ENCODE measurements at places on chromosomes 5 and 9.

DNA sequence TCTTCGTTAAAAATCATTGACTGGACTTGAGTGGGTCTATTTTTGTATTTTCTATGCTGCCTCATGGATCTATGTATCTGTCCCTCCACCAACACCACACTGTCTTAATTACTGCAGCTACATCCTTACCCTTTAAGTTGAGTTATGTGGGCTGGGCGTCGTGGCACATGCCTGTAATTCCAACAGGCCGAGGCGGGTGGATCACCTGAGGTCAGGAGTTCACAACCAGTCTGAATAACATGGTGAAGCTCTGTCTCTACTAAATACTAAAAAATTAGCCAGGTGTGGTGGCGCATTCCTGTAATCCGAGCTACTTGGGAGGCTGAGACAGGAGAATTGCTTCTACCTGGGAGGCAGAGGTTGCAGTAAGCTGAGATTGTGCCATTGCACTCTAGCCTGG is 48.2 kb downstream of the XRCC4 start:
- DNase-seq = no peak

GRCh38 chr5:173629628-173630027 is 13.2 kb upstream of the BOD1 start:
- no peak for DNase-seq

- no peak for DNase-seq
Measured at GRCh38 chr5:157602505-157602904, 26.9 kb upstream of the ADAM19 start.

DNA sequence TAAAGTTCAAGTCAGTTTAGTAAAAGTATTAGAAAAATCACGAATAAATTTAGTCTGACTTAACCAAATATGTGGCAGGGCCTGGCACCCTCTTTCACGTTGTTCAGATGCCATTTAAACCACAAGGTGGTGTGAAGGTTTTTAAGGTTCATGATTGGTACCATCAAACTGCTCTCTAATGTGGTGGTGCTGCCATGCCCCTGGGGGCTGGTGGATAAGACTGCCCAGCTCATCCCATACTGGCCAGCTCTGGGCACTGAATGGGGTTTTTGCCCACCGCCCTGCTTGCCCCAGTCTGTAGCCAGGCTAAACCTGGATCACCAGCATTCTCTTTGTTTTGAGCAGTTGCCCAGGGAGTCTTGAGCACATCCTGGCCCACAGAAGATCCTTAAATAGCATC is 159.3 kb downstream of the GABBR2 start:
- DNase-seq = no peak

DNA sequence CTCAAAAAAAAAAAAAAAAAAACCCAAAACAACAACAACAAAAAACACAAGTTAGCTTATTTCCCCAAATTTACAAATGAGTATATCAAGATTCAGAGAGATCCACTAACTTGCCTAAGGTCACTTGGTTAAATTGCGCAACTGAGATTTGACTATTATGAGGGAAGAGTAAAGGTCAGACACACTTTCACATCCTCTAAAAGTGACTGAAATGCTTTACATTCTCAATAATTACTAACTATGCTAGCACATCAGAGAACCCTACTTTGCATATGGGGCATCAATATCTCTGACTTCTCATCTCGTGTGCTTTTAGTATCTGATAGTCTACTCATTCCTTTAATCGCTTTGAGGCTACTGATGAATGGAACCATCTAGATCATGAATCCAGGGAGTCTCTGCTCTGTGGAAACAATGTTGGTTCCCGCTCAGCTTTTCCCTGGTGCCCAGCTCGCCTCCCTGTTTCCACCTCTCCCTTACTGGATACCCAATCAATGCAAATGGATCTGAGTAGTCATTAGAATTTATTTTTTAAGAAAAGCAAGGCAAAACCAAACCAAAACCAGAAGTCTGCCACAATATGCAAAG is 182.1 kb upstream of the TRIM32 start:
- DNase-seq = no peak

DNA sequence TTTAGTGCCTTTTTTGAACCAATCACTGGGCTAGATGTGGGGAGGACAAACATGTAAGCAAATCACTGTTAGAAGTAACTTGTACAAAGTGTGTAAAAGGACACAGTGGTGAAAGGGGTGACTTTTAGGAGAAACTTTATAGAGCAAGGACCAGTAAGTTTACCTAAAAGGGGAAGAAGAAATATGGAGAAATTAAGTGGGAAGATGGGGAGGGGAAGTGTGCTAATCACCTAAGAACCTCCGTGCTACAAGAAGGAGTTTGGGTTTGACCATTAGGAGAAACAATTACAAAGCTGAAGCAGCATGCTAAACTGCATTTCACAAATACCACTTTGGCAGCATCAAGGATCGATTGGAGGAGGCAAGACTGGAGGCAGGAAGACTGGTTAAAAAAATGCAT is 17.3 kb downstream of the ITGA1 start:
- no peak for DNase-seq

DNA sequence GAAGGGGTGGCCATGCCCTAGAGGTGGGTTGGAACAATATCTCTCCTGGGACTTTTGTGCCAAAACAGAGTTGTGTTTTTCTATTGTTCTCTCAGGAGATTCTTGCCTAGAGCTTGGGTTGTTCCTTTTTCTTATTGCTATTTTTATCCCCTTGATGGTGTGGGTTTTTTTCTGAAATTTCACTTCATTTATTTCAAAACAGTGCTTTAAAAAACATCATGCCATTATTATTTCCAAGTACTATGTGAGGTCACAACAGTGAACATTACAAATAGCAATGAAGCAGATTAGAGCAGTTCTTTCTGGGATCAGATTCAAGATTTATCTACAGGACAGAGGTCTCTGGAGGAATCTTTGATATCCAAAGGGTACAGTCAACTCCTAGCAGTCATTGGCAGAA is 76.6 kb downstream of the ACTBL2 start:
- DNase-seq = no peak

DNA sequence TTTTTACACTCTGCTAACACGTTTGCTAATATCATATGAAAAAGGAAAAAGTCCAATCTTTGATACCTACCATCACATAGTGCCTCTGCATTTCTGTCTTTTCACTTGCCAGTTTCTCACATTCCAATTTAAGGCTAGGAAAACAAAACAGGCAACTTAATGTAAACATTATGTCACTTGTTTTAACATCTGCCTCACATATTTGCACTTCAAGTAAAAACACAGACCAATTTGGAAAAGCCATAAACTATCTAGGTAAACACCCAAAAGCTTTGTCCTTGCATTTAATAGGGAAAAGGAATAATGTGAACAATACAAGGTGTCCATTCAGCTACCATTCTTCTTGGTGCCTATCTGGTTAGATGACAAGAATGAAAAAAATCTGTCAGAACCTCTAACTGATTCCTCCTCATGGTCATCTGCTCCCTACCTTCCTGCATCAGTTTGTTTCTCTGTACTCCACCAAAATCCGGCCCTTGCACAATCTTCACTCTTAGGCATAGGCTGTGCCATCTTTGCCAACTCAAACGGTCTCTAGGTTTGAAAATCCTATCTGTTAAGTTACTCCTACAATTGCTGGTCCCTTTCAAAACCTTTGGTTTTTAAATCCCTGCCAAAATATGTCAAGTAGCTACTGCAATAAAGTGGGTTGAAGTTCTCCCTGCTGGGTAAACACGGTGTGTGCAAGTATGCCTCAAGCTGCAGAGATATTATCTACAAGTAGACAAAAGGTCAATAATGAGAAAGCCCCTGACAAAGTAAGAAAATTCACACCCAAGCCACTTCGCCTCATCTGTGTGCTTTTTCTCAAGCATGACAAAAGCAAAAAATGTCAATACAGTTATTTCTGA is 3.4 kb downstream of the TLE1 start:
- no peak for DNase-seq

DNA sequence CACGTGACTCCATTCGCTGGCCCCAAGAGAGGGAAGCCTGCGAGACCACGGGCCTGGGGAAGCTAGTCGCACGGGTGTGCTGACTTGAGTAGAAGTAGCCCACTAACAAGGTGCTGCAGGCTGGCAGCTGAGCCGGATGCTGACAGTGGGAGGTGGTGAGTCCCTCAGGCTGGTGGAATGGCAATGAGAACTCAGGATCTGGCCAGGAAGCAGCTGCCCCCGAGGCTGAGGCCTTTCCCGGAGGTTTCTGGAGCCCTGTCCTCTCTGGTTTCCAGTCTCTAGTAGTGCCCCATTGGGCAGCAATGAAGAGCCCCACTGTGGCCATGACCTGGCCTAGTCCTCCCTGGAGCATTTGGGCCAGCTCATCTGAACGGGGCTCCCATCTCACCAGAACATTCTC is 366.7 kb upstream of the IRX4 start:
- no peak for DNase-seq

GRCh38 chr9:104758974-104759373 is 5.0 kb upstream of the NIPSNAP3B start:
- DNase-seq = no peak

DNA sequence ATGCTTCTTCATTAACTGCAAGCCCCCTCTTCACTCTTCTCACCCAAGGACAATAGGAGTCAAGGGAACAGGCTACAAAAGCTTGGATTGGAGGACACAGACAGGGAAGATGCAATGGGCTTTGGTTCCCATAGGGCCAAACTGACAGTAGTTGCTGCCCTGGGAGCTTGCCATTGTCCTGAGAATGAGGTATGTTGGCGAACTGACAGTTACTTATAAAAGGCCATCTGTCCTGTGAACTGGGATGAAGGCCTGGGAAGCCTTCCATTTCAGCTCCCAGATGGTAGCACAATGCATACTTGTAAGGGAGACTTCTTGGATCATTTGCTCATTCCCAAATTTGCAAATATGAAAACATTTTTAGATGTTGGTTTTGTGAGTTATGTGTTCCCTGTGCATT is 88.9 kb downstream of the SNCAIP start:
- DNase-seq = no peak

GRCh38 chr5:4124221-4124970 is 528.8 kb downstream of the IRX1 start:
- no peak for DNase-seq

DNA sequence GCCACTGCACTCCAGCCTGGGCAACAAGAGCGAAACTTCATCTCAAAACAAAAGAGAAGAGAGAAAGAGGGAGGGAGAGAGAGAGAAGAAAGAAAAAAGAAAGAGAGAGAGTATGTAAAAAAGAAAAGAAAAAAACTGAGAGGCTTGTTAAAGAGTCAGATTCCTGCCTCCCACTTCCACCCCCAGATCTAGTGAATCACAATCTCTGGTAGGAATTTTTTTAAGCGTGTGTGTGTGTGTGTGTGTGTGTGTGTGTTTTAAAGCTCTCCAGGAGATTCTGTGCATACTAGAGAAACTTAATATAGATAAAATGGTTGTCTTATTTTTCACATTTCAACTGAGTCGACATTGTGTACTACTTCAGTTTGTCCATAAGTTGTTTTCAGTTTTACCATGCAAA is 32.0 kb downstream of the SAR1B start:
- no peak for DNase-seq

GRCh38 chr5:107361945-107362344 is 308.8 kb downstream of the EFNA5 start:
- DNase-seq = no peak

DNA sequence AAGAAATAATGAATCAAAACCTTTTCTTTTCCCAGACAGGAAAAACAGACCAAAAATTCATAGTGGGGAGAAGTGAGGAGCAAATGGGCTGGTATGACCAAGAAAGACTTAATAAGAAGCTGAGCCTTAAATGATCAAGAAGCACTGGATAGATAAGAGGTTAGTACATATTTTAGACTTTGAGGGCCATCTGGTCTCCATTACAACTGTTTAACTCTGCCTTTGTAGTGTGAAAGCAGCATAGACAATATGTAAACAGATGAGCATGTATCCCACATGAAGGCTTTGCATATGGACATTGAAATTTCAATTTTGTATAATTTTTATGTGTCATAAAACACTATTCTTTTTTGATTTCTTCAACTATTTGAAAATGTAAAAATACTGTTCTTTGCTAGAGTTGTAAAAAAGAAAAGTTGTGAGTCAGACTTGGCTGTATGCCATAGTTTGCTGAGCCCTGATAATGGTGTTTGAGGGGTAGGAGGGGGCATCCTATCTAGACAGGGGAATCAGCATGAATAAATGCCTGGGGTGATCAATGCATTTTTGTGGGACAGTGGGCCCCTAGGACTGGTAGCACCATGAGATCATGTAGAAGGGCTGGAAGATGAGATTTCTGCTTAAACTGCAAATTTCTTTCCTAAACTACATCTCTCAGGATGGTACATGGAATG is 91.8 kb upstream of the GPR151 start:
- DNase-seq = no peak

- DNase-seq = no peak
Measured at GRCh38 chr5:135535420-135535819, 344 bp downstream of the NEUROG1 start.

GRCh38 chr5:33601881-33602280 is 161.1 kb downstream of the TARS1 start:
- no peak for DNase-seq

- peak; percentile 58 for DNase-seq
Measured at GRCh38 chr5:151264113-151264512, 11.1 kb downstream of the GM2A start.

DNA sequence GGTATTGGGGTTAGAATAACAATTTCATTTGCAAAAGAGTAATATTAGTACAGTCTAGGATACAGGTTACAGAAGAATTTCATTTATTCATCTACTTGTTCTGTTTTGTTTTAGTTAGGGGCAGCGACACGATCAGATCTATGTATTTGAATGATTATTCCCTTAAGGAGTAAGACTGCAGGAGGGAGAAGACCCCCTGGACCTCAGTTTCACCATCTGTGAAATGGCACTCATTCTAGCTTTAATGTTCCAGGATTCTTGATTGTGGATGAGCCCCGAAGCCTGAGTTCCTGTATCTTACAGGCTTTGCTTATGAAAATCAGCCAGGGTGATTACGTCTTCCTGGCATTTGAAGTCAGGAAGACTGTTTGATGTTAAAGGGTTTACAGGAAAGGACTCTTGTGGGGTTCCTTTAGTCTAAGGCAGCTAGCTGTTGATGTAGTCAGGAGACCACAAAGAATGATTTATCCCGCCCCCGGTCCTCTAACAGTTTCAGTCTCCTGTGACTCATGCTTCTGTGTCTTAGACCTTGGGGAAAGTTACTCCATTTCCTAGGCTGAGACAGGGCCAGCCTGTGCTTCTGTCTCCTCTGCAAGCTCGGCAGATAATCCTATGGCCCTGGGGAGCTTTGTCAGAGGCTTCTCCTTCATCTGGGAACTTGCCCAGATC is 11.5 kb downstream of the SMIM3 start:
- no peak for DNase-seq

DNA sequence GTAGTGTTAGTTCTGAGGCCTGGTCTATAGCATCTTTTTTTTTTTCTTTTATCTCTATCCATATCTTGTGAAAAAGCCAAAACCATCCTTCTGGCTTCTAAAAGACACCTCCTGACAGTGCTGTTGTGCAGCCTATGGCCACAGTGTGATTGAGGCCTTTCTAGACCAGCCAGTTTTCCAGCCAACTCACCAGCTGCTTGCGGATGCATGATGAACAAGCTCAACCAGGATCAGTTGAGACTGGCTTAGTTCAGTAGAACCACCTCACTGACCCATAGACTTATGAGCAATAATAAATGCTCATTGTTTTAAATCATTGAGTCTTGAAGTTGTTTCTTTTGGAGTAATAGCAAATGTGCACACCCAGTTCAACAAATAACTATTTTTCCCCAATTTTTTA is 296.9 kb downstream of the FAM170A start:
- no peak for DNase-seq

- DNase-seq = no peak
Measured at GRCh38 chr9:20002011-20002410, 213.2 kb upstream of the SLC24A2 start.

Measured in urinary bladder (tissue), 4 donors.